ENCODE measurements at places on chromosomes 16 and 17. TPM values are rescaled to one million over a fixed set of nuclear protein-coding genes. Genes with fewer than 3 reads are reported as not detected.

GRCh38 chr16:78503602-78504001, 404.1 kb downstream of the WWOX start:
- no peak for DNase-seq

DNA sequence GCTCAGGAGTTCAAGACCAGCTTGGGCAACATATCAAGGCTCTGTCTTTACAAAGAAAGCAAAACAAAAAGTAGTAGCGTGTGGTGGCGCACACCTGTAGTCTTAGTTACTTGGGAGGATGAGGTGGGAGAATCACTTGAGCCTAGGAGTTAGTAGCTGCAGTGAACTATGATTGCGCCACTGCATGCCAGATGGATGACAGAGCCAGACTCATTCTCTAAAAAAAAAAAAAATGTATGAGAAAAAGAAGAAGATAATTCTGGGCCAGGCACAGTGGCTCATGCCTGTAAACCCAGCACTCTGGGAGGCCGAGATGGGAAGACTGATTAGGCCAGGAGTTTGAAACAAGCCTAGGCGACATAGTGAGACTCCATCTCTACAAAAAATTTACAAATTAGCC, 28.5 kb downstream of the STAT5B start:
- DNase-seq = no peak

DNA sequence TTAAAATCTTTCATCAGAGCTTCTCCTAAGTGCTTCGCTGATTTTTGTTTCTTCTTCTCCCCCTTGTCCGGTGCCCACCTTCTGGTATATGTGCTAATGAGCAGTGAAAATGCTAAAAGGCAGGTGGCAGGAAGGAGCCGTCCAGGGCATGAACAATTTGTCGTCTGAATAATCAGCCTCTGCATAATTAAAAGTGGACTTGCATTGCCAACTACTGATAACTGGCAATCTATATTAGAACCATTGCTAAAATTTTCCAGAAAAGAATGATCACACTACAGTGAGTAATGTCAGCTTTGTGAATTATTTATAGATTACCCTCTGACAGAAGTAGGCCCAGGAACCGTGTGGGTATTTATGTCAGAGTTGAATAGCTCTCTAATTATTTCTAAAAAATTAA, 28.1 kb downstream of the SERPINF1 start:
- no peak for DNase-seq

DNA sequence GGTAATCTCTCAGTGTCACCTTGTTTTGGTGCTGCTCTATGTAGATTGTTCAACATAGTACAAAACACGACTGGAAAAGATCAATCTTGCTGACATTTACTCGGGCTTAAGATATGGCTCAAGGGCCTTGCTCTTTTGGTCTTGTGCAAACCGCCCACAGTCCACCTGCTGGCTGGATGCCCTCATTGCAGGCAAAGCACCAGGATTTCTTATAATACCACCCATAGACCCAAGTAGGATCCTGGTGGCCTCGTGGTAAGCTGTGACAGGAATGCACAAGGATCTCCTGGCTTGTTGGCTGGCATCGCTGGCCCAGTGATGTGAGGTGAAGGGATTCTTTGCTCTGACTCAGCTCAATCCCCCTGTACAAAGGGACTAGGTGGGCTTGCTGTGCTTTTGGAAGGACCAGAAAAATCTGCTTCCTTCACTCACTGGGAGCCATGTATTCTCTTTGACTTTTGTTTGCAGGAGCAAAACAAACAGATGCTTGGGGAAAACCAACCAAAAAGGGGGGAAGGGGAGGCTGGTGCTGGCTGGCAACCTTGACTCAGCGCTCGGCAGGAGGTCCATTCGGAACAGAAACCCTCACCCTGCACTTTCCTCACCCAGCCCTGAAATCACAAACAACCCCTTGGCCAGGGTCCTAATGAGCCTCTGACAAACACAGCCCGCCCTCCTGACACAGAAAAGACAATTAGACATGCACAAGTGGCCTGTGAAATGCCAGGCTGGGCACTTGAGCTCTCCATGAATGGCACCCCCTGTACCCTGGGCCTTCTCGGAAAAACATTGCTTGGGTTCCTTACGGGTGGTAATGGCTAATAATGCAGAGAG, 36.6 kb upstream of the MED9 start:
- no peak for DNase-seq

DNA sequence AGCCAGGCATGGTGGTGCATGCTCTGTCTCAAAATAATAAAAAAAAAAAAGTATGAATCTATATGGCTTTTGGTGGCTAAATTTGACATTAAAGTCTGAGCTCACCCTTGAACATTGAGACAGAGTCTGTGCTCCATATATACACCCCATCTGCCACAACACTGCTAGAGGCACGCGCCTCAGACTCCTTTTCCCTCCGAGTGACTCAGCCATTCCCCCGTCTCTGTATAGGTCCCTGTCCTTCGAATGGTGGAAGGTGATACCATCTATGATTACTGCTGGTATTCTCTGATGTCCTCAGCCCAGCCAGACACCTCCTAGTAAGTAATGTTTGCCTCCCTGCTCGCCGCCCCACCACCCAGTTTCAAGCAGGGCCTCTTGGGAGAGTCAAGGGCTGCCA, 4.5 kb upstream of the EFNB3 start:
- no peak for DNase-seq

The CACNG3 gene
- total RNA-seq = 50.6 TPM

Data from dorsolateral prefrontal cortex (tissue), 122 donors.